ENCODE measurements at places on chromosomes 7 and 10.

GRCh38 chr10:110208614-110209453, 1.4 kb downstream of the MXI1 start:
- DNase-seq: no peak

DNA sequence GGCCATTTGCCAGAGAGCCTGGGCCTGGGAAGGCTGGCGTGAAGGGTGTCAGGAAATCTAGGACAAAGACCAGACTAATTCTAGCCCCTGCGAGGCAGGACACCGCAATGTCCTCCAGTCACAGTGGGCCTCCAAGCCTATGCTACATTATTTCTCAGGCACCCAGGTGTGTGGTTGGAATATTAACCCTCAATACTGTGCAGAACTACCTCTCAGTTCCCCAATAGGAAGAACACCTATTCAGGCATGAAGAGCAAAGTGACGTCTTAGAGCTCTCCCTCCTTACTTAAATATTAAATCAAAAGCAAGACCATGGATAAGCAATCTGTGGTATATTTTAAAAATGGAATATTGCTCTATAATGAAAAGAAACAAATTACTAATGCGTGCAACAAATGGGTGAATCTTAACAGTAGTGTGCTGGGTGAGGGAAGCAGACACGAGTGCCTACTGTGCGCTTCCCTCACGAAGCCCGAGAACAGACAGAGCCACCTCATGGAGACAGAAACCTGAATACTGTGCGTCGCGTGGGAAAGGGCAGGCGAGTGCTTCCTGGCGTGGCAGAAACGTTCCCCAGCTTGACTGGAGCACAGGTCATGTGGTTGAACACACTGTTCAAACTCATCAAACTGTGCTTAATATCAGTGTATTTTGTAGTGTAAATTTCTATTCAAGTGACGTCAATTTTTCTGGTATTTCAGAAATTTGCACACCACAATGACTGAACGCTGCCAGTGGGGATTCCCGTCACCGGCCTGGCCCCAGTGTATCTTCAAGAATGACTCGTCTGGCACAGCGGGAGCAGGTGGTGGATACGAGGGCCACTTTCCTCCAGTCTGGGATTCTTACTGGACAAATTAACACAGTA, 15.5 kb upstream of the PTPRN2 start:
- no peak for DNase-seq

- DNase-seq: no peak
These were observed 53.1 kb downstream of the PTEN start for GRCh38 chr10:87916515-87916914.

DNA sequence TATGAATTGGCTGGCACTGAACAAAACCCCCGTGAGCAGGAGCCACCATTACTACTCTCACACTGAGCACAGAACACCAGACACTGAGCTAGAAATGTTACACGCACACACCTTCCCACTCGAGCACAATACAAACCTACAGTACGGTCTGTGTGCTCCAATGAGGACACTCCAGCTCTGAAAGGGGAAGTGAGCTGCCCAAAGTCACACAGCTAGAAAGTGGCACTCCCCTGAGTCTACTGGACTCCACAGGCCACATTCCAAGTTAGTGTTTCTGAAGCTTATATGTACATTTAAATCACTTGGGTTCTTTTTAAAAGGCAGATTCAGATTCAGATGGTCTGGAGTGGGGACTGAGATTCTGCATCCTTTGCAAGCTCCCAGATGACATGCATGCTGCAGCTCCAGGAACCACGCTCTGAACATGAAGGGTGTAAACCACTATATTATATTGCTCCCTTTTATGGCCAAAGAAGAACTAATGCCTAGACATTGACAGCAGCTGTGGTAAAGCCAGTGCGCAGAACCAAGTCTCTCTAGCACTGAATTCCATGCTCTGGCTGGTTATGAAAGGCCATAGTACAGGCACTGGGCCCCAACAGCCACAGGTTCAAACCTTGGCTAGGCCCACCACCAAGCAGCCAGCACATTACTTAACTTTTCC, 77.1 kb downstream of the FRMPD2 start:
- no peak for DNase-seq

DNA sequence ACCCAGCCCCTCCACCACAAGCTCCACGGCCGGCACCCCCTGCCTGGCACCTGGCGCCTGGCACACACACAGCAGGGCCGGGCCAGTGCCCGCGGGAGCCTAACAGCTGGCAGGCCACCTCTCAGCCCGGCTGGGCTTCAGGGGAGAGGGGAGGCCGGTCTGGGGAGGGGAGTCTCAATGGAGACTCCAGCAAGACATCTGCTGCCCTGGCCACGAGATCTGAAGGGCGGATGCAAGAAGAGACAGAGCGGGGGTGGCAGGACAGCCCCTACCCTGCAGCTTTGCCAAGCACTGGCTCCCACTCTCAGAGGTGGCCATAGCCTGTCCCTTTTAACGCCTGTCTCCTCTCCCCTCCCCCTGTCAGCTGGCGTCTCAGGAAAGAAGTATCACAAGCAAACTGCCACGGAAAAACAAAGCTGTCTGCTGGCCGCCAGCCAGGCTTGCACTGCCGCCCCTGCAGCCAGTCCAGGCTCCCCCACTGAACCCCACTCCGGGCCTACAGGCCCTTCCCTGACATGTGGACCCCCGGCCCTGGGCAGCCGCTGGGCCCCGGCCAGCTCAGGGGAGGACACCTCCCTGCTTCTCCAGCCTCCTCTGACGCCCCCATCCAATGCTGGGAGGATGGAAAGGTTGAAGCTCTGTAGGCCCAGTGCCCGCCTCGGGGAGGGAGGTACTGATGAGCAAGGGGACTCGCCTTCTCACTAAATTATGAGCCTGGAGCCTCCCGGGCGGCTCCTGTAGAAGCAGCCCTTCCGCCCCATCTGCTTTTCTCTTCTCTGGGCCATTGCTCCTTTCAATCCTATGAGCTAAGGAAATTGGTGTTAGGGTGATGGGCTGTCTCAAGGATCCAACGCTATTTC, 178.4 kb downstream of the ARHGAP12 start:
- DNase-seq: no peak

DNA sequence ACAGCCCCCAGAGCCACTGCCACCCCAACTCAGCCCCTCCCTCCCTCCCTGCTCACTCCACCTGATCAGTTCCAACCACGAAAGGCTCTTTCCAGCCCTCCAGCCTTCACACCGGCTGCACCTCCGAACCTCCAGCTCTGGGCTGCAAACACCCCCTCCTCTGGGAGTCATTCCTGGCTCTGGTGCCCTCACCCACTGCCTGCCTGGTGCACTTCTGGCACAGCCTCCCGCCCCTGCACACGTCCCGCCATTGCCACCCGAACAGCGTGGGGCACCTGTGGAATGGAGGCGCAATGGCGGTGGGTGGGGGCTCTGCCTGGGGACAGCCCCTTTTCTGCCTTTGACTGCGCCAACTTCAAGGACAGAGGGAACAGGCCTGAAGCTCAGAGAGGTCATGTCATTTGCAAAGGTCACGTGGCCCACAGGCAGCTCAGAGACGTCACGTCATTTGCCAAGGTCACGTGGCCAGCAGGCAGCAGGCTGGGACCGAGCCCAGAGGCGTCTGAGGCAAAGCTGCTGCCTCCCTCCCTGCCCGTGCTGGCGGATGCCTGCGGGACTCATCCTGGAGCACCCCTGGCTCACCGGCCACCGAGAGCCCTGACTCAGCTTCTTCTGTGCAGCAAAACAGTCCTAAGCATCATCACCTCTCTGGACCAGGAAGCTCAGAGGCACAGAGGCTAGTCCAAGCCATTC, 76.0 kb upstream of the DNAAF5 start:
- DNase-seq: no peak

- DNase-seq: no peak
These were observed 287.2 kb upstream of the MKLN1 start for GRCh38 chr7:131040467-131040932.

- DNase-seq: no peak
These were observed 229.9 kb upstream of the PRSS1 start for GRCh38 chr7:142519079-142520078.
